ENCODE measurements at places on chromosomes 7 and 10. TPM values are rescaled to one million over a fixed set of nuclear protein-coding genes. Genes with fewer than 3 reads are reported as not detected.

The ERV3-1 gene
- total RNA-seq: 12.0 TPM

The TAS2R41 gene
- total RNA-seq: not detected

The HTR7 gene
- total RNA-seq: 20.2 TPM

The AGR2 gene
- 1.0 TPM for total RNA-seq

The SYT15 gene
- under 0.01 TPM for total RNA-seq

The KCNMA1 gene
- 3.8 TPM for total RNA-seq

Data from mammary epithelial cell (primary cell).